ENCODE measurements at places on chromosomes 4 and X.

DNA sequence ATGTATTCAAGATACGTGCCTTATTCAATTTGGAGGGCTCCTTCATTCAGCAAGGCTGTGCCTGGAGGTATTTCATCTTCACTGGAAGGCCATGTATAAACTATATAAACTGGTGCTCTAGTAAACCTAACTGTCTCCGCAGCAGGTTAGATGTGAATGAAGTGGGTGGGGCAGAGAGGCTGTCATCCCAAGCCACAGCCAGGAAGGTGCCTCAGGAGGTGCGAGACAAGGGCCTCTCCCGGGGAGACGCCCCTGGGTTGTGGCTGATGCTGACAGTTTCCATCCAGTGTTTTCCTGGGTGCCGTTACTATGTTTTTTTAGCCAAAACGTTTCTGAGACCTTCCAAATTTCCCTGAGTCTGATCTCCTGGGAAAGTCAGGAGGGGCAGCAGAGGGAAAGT is 221.5 kb upstream of the RPL34 start:
- DNase-seq: no peak

GRCh38 chrX:67610282-67610681 is 66.5 kb downstream of the AR start:
- DNase-seq: no peak

DNA sequence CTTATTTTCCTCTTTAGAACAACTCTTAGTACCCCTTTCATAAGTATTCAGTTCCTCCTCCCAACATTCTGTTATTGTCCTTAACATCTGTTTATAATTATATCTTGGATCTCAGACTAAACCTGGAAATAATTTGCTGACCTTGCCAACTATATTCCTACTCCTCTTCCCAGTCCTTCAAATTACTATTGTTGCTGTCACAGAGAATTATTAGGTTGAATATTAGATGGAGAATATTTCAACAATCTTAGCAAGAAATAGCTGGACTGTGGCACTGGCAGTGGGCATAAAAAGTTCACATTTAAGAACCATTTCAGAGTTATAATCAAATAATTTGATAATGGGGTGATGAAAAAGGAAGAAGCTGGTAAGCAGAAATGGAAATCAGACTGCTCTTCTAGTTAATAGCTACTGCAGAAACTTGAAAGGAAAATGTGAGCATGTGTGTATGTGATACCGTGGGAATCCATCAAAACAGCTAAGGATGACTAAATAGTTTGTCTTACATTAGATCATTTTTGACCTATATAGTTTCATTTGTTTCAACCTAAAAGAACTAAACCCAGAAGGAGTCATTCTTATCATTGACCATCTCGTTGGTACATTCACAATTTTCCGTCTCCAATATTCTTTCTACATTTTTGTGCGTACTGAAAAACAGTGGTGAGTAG is 43.3 kb upstream of the PRDM8 start:
- peak; percentile 88 for DNase-seq

DNA sequence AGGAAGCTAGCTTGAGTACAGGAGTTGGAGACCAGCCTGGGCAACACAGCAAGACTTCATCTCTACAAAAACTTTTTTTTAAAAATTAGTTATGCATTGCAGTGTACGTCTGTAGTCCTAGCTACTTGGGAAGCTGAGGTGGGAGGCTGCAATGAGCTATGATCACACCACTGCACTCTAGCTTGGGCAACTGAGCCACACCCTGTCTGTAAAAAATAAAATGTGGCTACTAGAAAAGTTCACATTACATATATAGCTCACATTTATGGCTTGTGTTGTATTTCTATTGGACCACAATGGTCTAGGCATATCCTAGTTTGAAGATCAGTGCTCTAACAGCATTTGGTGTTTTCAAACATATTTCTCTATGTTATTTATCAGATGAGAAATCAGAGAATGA is 11.8 kb upstream of the CPEB2 start:
- no peak for DNase-seq

GRCh38 chr4:169668069-169668721 is 47.8 kb downstream of the CLCN3 start:
- no peak for DNase-seq

DNA sequence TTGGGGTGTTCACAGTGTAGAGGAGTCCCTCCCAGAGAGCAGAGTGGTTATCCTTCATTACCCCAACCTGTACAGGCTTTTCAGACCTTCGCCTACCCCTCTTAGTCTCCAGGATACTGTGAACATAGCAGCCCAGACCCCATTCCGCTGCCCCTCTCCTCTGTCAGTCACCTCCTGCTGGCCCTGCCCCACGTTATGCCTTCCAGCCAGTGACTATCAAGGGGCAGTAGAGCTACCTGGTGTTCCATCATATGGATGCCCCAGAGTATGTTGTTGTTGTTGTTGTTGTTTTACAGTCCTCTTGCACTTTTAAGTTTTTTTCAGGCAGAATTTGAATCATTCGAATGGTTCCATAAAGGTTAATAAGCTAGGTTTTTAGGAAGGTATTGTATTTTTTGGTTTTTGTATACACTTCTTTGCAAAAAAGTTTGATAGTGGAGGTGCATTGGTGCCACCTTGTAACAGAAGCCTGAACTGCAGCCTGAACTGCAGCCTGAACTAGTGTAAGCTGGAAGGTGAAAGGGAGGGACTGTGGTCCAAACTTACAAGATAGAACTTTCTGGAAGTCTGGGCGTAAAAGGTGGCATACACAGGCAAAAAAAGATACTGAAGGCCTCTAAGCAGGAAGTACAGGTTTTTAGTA is 101.4 kb upstream of the RAB40AL start:
- DNase-seq: peak; percentile 7

Data from muscle of leg (tissue), 16 donors.